ENCODE measurements at places on chromosomes 13 and 19.

GRCh38 chr13:32297206-32297605, 18.0 kb downstream of the ZAR1L start:
- DNase-seq, result no peak

GRCh38 chr13:52454459-52454819, 839 bp upstream of the CKAP2 start:
- no peak for DNase-seq

DNA sequence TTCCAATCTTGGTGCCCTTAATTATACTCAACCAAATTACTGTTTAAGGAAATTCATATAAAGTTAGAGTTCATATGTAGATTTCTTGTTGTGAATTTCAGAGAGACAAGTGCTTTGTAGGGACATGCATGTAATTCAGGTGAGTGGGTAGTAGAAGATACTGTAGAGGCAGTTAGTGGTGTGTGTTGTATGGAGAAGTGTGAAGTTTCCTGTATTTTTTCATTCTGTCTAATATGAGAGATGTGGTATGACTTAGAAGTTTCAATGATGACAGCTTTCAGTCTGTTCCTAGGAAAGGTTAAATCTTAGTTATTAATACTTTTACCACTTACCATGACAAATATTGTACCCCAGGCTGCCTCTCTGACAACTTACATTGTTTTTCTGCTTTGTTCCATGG, 294.2 kb downstream of the TDRD3 start:
- DNase-seq, result no peak

DNA sequence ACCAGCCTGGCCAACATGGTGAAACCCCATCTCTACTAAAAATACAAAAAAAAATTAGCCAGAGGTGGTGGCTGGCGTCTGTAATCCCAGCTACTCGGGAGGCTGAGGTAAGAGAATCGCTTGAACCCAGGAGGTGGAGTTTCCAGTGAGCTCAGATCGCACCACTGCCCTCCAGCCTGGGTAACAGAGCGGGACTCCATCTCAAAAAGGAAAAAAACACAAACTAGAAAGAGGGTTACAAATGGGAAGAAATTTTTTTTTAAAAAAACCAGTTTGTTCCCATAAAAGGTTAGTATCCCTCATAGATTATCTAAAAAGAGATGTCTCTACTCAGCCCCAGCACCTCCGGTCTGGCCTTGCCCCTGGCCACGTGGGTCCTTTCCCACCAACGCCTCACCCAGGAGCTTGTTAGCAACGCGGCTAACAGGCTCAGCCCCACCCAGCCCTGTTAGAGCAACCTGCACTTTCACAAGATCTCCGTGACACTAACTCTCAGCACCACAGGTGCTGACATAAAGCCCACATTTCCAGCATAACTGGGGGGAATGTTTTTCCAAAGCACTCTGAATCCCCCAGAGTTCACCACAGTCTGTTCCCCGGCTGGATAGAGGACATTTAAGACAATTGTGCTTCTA, 4.3 kb downstream of the DMKN start:
- peak; percentile 32 for DNase-seq

GRCh38 chr13:40228496-40228895, 437.9 kb downstream of the FOXO1 start:
- no peak for DNase-seq

DNA sequence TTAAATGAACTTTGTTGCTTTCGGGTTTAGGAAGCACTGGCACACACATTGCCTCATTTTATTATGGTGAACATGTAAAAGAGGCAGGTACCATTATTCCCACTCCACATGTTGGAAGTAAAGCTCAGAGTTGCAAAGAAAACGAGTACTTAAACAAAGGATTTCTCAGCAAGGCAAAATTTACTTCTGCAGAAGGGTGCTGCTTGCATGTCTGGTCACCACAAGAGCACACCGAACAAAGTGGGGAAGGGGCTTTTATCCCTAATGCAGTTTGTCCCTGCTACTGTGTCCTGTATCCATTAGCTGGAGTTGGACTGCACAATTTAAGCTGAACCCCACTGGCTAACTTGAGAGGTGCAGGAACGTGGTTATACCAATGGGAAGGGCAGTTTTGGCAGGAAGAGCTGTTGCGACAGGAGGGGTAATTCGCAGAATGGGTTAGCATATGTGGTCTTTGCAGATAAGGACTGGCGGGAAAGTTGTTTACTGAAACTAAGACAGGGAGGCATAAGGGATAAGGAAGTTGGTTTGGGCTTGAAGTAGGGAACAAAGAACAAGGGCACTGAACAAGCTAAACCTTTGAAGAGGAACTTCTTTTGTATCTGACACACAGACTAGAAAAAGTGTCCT, 545.5 kb downstream of the UQCRFS1 start:
- no peak for DNase-seq

DNA sequence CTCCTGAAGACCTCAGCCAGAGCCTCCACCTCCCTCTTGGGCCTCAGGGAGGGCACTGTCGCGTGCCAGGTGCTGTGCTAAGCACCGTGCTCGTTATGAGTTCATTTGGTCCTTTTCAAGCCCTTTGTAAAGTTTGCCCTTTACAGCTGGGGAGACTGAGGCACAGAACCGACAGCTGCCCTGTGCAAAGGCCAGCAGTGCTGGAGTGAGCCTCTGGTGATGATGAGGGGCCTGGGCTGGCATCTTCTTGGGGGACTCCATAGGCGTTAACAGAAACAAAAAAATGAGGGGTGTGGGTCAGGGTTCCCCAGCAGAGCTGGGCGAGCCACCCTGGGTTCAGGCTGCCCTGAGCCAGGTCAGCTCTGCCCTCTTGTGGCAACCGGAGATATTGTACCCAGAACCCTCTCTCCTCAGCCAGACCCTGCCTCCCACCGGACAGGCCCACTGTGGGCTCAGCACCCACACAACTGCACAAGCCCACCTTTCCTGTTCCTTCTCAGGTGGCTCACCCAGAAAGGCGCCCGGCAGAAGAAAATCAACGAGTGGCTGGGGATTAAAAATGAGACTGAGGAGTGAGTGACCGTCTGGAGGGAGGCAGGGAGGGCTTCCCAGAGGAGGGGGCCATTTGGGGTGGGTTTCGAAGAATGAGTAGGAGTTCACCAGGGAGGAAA, 5.5 kb upstream of the IFI30 start:
- DNase-seq, result no peak

DNA sequence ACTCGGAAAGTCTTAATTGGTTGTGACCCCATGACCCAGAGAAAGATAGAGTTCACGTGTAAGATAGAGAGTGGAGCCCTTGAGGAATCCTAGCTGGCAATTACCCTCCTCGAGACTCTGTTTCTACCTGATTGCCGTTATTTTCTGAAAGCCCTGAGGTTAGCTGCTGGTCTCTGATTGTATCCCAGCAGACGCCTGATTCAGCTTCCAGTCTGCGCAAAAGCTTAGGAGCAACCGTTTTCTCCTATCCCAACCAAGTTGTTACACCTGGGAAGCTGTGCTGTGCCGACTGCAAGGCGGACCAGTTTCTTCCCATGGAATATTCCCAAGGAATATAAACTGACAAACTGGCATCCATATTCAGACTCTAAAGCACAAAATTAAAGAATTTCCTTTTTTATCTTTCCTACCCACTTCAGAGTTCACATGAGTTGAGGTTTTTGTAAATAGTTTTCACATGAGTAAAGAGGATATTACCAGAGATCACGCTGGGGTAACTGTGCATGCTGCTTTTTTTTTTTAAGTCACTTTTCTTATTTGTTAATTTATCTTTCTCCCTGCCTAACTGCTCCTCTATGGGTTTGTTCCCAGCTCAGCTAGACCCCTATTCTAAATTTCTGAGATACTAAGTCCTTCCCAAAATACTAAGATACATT, 1.5 kb upstream of the TRPC4 start:
- no peak for DNase-seq

GRCh38 chr19:38898788-38899446, 501 bp downstream of the SIRT2 start:
- no peak for DNase-seq

DNA sequence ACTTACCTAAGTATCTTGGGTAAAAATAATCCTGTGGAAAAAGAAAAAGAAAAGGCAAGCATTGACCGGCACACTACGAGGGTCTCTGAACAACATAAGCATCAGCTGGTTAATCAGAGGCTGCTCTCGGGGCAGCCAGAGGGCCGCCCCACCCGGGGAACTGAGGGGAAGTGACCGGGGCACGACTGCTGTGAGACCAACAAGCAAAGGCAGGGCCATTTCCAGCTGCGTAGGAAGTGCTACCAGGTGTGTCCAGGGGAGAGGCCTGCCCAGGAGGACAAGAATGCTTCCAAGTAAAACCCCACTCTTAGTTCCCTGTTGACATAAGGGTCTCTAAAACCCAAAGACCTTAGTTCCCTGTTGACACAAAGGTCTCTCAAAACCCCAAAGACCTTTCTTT, 15.9 kb downstream of the GAS6 start:
- DNase-seq, result no peak

DNA sequence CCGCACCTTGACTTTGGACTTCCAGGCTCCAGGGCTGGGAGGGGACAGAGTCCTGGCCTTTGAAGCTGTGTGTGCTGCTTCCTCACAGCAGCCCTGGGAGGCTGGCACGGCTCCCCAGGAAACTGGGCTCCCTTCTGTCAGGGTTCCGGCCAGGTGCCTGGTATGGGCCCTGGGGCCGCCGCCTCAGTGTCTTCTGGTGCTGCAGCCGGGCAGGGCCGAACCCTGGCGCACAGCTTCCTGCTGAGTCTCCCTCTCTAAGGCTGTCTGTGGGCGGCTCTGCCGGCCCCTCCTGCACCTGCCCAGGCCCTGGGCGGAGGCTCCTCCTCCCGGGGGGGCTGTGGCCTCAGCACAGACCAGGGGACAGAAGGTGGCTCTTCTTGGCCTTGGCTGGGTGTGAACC, 32.4 kb downstream of the GPX4 start:
- DNase-seq, result no peak

GRCh38 chr13:52906122-52906903, 57.9 kb upstream of the PCDH8 start:
- no peak for DNase-seq

GRCh38 chr19:2273356-2274184, 8.4 kb downstream of the PEAK3 start:
- peak; percentile 94 for DNase-seq

DNA sequence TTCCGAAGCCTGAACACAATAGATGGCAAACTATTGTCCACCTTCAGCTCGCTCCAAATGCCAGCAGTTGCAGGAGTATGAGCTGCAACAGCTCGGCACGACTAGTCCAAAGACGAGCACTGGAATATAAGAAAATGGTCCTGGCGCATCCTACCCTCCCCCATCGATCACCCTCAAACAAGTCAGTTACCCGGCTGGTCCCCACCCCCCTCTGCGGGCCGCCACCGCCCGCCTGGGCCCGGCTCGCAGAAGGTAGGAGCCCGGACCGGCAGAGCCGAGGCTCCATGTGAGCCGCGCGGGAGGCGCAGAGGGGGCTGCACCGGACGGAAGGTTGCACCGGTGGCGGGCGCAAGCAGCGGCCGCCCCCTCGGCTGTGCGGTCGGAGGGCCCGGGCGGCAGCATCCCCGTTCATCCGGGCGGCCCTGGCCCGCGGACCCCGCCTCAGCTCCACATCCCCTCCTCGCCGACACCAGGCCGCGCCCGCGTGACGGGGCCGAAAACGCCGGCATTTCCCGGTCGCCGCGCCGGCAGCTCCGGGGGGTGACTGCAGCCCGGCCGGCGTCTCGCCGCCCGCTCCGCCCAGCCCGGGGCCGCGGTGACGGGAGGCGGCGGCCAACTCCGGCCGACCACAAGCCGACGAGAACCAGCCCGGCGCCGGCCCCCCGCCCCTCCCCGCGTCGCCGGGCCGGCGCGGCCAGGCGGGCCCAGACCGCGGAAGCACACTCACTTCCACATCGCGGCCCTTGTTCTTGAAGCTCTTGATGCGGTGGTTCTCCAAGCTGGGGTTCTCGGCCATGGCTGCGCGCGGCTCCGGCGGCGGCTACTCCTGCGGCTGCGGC, 552 bp downstream of the KPNA3 start:
- peak; percentile 15 for DNase-seq

DNA sequence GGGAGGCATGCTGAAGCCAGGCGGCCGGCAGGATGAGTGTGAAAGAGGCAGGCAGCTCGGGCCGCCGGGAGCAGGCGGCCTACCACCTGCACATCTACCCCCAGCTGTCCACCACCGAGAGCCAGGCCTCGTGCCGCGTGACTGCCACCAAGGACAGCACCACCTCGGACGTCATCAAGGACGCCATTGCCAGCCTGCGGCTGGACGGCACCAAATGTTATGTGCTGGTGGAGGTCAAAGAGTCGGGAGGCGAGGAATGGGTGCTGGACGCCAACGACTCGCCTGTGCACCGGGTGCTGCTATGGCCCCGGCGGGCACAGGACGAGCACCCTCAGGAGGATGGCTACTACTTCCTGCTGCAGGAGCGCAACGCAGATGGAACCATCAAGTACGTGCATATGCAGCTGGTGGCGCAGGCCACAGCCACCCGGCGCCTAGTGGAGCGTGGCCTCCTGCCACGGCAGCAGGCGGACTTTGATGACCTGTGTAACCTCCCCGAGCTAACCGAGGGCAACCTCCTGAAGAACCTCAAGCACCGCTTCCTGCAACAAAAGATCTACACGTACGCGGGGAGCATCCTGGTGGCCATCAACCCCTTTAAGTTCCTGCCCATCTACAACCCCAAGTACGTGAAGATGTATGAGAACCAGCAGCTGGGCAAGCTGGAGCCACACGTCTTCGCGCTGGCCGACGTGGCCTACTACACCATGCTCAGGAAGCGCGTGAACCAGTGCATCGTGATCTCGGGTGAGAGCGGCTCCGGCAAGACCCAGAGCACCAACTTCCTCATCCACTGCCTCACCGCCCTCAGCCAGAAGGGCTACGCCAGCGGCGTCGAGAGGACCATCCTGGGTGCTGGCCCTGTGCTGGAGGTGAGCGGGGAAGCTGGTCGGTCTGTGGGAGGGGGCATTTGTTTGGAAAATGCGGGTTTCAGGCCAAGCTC, 26.4 kb downstream of the MYO9B start:
- DNase-seq, result no peak

DNA sequence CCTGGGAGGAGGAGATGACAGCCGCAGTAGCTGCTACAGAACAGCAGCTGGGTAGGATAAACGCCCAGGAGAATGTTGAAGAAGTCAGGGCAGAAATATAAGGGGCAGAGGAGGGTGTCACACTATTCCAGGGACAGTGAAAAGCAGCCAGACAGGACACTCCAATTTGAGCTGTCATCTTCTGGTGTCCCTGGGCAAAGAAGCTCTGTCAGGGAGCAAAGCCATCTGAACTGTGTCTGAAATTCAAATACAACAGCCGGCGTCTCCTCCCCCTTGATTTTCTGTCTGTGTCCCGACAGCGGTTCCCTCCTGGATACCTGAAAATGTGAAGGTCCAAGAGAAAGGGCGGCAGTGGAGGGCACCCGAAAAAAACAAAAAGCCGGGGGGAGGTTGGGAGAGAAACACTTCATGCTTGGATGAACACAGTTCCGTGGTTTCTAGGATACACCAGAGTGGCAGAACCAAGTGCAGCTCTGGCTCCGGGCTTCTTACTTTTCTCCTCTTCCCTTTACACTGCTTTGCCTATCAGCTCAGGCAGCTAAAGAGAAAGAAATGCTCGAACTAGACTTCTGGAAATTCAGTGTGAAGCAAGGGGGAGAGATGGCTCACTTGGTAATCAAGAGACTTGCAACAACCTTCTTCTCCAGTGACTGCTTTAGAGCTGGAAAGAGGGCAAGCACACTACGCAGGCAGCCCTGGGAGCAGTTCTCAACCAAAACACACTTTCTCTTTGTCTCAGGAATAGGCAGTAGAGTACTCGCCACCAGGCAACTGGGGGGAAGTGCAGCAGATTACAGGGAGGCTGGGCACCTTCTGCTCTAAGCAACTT, 465.6 kb downstream of the ITGBL1 start:
- no peak for DNase-seq

GRCh38 chr13:36418022-36418805, 14.1 kb upstream of the CCNA1 start:
- no peak for DNase-seq
